ACHN (cell line): ENCODE measurements at places on chromosomes 5 and 9.

GRCh38 chr9:81661339-81661738 lies 28.0 kb downstream of the TLE1 start:
- no peak for DNase-seq

- DNase-seq, result no peak
These were observed 665 bp upstream of the INSL4 start for GRCh38 chr9:5230554-5230953.

DNA sequence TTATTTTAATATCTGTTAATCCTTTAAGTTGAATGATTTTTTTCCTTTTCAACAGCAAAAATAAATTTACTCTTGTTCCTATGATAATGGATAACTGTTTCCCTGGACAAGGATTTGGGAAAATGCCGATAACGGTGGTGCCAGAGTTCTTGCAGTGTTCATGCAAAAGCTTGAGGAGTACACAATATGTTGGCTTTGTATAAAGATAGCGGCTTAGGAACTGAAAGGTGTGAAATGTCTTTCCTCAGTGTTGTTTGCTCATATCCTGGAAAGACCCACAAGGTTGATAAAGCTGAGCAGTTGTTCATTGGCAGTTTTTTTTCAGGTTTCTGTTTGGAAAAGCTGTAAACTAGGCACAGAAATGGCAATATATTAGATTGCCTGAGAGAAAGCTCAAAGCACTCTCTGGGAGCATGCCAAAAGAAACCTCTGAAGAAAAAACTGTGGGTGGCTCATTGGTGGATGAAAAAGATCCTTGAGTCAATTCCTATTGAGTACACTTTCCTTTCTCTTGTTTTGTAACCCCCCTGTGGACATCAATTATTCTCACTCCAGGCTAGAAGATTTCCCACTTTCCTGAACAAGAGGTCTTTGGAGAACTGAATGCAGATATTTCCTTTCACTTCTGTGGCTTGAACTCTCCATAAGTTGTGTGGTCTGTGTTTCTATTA lies 117.2 kb upstream of the RGMB start:
- no peak for DNase-seq

DNA sequence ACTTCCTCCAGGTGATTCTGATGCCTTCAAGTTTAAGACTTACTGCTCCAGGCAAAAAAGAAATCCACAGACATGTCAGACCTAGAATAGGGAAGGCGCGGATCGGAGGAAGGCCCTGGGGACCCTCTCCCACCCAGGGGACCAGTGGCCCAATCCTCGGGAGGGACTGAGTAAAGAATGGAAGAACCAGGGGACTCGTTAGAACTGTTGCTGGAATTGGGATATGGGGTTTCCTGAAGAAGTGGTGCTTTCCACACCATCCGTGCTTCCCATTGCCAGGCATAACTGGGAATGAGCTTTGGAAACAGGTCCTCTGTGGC lies 63.8 kb upstream of the SLC25A51 start:
- DNase-seq, result no peak

DNA sequence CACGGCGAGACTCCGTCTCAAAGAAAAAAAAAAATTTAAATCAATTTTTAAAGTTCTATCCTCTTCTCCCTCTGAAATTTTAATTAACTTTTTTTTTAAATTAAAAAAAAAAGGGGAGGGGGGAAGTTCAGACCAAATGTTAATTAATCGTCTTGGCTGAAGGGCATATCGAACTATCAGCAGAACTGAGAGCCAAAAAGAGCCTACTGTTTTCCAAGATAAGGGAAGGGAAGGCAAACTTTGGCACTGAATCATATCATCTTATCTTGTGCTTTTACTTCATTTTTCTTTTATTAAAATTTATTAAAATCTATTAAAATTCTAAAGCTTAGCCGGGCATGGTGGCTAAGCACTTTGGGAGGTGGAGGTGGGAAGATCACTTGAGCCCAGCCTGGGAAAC lies 45.9 kb upstream of the MTMR12 start:
- DNase-seq, result no peak

DNA sequence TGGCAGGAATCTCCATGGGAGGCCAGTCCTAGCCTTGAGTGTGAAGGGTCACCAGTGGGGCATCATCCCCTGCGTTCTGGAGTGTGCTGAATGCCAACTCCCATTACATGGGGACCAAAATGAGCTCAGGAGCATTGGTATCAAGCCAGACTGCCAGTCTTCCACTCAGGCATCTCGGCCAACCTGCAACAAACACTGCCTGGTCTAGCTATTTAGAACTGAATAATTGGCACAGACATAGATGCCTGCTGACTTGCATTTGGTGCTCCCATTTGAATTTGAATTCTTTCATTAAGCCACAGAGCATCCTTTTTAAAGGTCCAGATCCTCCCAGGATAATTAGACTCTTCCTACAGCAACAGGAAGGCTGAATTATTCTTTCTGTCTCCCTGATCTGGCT lies 116.6 kb upstream of the ABCA1 start:
- DNase-seq, result no peak

GRCh38 chr5:78482948-78483347 lies 122.5 kb downstream of the SCAMP1 start:
- no peak for DNase-seq

- DNase-seq, result peak; percentile 16
These were observed 51.3 kb upstream of the FREM1 start for GRCh38 chr9:14961372-14962068.

DNA sequence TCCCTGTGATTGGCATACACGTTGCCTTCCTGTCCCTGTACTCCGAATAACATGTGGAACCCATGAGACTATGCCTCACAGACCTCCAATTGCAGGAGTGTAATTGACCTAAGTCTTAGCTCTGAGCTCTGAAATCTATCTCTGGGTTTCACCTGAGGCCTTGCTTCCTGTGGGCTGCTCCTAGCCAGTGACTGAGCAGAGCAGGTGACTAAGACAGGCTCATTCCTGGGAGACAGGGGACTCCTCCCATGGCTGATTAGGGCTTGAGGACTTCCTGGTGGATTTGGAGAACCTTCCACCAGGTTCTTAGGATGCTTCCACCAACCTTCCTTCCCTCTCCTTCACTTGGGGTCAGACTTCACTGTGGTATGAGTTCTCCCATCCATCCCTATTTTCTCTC lies 22.3 kb upstream of the MIER3 start:
- no peak for DNase-seq

GRCh38 chr5:3002230-3002629 lies 250.8 kb upstream of the IRX2 start:
- DNase-seq, result no peak

- DNase-seq, result no peak
These were observed 12.9 kb downstream of the SLC6A3 start for GRCh38 chr5:1432296-1432695.

DNA sequence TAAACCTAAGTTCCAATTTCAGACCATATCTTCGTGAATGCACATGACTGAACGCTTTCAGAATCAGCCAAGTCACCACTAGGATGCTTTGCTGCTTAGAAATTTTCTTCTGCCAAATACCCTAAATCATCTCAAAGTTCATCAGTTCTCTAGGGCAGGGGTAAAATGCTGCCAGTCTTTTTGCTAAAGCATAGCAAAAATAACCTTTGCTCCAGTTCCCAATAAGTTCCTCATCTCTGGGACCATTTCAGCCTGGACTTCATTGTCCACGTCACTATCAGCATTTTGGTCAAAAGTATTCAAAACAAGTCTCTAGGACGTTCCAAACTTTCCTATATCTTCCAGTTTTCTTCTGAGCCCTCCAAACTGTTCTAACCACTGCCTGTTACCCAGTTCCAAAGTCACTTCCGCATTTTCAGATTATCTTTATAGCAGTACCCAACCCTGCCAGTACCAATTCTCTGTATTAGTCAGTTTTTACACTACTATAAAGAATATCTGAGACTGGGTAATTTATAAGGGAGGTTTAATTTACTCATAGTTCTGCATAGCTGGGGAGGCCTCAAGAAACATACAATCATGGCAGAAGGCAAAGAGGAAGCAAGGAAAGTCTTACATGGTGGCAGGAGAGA lies 74.8 kb downstream of the NR3C1 start:
- DNase-seq, result no peak

DNA sequence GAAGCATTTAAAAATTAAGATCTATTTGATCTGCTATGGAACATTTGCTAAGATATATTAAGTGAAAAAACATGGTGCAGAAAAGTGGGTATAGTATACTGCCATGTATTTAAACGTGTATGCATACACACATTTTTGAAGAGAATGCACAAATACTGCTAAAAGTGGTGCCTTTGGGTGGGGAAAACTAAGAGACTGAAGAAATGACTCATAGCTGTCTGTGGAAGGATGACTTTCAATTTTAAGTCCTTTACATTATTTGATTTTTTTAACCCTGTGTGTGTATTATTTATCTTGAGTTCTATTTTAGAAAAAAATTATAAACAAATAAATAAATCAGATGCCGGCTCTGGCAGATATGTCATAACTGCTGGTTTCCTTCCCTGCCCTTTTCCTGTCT lies 120.7 kb upstream of the SLIT3 start:
- no peak for DNase-seq

GRCh38 chr9:90773617-90774016 lies 28.0 kb upstream of the SYK start:
- DNase-seq, result peak; percentile 15

DNA sequence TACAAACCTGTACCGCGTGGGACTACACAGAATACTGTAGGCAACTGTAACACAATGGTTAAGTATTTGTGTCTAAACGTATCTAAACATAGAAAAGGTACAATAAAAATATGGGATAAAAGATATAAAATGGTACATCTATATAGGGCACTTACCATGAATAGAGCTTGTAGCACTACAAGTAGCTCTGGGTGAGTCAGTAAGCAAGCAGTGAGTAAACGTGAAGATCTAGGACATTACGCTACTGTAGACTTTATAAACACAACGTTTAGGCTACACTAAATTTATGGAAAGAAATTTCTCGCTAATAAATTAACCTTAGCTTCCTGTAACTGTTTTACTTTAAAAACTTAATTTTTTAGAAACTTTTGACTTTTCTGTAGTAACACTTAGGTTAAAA lies 46.5 kb downstream of the MRPS27 start:
- DNase-seq, result no peak

GRCh38 chr5:72878854-72879253 lies 62.4 kb downstream of the TNPO1 start:
- no peak for DNase-seq

DNA sequence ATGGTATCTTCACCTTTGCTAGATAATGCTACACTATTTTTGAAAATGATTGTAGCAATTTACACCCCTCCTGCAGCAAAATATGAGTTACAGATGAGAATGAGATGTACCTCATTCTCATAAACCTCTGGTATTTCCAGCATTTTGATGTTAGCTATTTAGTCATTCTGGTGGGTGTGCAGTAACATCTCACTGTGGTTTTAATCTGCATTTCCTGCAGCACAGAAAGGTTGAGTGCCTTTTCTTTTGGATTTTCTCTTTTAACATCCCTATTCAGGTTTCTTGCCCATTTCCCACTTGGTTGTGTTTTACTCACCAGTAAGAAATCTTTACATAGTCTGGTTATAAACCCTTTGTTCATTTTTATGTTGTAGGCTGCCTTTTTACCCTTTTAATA lies 206.2 kb downstream of the NR3C1 start:
- DNase-seq, result no peak

DNA sequence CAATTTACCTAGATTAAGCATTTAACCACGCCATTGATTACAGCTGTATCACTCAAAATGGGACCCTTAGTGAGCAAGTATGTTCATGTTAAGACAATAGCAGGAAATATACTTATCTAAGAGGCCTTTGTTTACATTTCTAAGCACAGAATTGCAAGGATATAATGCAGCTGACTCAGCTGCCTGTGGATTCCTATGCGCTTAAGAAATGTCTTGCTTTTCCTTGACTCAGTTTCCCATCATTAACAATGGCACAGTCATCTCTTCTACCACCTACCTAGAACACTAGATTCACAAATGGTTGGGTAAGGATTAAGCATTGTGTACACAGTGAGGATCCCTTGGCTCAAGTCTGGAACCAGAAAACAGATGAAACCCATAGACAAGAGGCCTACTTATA lies 163.8 kb downstream of the TSSK1B start:
- no peak for DNase-seq

DNA sequence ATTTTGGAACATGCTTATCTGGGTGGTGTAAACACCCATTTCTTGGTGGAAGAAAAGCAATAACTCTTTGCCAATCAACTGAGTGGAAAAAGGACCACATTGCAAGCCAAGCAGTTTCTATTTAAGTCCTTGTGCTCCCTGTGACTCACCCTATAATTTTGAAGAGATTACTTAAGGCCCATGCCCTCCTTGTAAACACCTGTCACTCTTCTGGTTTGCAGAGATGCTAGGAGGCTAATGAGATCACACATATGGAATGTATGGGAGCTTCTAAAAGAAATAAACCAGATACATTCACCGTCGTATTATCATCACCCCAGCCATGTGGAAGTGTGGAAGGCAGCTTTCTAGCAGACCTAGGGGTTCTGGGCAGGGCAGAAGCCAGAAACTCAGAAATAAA lies 337.1 kb downstream of the GADD45G start:
- DNase-seq, result no peak

- DNase-seq, result peak; percentile 87
These were observed 7.9 kb downstream of the PRR7 start for GRCh38 chr5:177454397-177455035.

DNA sequence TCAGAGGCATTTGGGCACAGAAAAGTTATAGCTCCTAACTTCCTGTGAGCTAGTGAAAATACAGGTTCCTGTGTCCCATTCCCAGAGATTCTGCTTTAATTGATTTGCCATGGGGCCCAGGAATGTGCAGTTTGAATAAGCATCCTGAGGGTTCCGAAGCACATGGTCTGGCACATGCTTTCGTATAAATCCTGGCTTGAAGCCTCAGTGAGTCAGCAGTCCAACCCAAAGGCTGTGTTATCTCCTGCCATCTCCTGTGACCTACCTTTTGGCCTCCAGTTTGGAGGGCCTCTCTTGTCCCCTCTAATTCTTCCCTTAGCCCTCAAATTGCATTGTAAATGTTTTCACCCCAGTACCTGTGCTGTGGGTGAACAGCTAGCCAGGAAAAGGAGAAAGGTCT lies 183.8 kb downstream of the NR3C1 start:
- DNase-seq, result no peak

DNA sequence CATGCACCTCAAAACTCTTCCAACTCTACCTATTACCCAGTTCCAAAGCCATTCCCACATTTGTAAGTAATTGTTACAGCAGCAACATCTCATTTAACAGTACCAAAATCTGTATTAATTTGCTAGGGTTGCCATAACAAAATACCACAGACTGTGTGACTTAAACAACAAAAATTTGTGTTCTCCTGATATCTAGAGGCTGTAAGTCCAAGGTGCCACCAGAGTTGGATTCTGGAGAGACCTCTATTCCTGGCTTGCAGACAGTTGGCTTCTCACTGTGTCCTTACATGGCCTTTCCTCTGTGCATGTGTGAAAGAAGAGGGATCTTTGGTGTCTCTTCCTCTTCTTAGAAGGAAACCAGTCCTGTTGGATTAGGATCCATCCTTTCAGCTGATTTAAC lies 203.8 kb upstream of the PIK3R1 start:
- no peak for DNase-seq

- no peak for DNase-seq
These were observed 92.8 kb upstream of the SLCO6A1 start for GRCh38 chr5:102591650-102592049.
